ENCODE measurements at places on chromosomes 7 and 10.
A peak's percentile ranks its signal among the peaks of the same experiment; 100 is the strongest.

DNA sequence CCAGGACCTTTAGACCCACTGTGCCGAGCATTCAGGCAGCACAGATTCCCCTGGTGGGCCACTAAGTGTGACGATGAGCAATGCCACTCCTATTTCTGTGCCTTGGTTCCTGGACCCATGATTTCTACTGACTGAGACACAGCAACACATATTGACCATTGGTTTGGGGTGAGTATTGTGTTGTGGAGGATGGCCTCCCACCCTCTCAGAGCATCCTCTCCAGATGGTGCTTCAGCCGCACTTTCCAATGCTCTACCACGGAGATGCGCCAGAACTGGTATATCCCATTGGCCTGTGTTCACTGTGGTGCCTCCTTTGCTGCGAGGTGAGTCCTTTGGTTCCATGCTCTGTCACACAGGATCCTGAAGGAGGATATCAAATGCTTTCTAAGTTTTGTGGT, 10.1 kb upstream of the GDF10 start:
- DNase-seq, result no peak

GRCh38 chr10:71900441-71901180, 49.6 kb upstream of the PSAP start:
- DNase-seq, result no peak

DNA sequence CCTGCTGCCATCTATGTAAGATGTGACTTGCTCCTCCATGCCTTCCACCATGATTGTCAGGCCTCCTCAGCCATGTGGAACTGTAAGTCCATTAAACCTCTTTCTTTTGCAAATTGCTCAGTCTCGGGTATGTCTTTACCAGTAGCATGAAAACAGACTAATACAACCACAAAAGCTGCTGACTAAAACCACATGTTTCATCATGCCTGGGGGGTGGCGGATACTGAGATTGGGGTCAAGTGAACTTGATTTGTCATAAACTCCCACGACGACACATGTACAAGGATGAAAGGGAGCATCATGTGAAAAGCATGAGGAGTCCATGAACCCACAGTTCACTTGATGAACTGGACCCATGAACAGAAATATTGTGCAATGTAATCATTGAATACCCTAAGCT, 134.9 kb upstream of the ANK3 start:
- no peak for DNase-seq

DNA sequence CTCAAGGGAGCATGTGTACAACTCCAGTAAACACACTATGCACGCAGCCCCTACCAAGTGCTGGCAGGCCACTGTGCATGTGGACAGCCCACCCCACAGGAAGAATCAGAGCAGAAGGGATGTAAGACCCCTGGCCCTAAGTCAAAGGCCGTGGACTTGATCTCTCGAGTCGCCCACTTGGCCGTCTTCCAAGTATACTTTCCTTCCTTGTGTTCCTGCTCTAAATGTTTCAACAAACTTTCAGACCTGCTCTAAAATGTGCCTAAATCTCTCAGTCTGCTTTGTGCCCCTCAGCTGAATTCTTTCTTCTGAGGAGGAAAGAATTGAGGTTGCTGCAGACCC, 21.1 kb upstream of the NOM1 start:
- no peak for DNase-seq

- no peak for DNase-seq
These were observed 65.7 kb downstream of the PWWP2B start for GRCh38 chr10:132462463-132463332.

DNA sequence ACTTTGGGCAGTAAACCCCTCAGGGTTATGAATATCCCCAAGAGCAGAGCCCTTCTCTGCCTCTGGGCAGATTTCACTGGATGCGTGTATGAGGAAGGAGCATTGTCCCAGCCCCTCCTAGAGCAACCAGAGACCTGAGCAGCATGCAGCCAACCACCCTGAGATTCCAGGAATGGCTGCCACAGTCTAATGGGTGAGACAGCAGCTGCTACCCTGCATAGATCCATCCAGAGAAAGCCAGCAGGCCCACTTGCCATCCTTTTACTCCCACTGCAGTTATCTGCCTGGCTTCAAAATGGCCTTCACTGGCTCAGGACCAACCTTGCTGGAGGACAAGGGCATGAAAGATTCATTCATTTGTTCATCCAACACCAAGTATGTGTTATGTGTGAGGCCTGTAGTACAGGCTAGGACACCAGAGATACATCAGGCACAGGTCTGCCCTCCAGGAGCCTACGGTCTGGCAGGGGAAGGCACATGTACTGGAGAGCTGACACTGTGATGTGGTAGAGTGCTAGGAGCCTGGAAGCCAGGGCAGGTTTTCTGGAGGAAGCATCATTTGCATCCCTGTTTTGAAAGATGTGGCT, 26.2 kb upstream of the C10orf105 start:
- DNase-seq, result no peak

- no peak for DNase-seq
These were observed 1.4 kb downstream of the SUPV3L1 start for GRCh38 chr10:69181433-69181832.

- DNase-seq, result no peak
These were observed 772.7 kb downstream of the PHTF2 start for GRCh38 chr7:78571292-78571691.

DNA sequence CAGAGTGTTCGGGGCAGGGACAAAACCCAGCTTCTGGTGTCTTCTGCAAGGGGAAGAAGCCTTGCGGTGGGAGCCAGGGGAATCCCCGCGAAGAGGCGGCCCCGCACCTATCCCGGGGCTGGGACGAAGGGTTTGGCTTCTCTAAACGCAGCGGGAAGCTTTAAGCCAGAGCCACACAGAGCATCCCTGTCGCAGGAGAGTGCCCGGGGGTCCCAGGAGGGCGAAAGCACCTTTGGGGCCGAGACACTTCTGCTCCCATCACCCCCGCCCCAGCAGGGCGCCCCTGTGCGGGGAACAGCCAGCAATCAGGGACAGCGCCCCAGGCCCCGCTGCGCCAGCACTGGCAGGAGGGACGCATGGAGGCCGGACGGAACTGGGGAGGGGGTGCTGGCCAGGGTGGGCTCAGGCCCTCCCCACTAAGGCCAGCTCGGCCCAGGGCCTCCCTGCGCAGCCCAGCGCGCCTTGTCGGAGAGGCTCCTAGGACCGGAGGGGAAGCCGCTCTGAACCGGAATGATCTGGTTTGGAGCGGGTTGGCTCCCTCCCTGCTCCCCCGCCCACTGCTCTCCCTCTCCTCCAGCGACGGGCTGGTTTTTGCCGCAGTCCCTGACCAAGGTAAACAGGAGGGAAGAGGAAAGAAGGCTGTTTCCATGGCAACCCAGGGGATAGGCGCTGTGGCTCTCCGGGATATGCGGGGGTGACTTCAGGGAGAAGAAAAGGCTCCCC, 63.9 kb downstream of the TMEM209 start:
- peak; percentile 38 for DNase-seq

DNA sequence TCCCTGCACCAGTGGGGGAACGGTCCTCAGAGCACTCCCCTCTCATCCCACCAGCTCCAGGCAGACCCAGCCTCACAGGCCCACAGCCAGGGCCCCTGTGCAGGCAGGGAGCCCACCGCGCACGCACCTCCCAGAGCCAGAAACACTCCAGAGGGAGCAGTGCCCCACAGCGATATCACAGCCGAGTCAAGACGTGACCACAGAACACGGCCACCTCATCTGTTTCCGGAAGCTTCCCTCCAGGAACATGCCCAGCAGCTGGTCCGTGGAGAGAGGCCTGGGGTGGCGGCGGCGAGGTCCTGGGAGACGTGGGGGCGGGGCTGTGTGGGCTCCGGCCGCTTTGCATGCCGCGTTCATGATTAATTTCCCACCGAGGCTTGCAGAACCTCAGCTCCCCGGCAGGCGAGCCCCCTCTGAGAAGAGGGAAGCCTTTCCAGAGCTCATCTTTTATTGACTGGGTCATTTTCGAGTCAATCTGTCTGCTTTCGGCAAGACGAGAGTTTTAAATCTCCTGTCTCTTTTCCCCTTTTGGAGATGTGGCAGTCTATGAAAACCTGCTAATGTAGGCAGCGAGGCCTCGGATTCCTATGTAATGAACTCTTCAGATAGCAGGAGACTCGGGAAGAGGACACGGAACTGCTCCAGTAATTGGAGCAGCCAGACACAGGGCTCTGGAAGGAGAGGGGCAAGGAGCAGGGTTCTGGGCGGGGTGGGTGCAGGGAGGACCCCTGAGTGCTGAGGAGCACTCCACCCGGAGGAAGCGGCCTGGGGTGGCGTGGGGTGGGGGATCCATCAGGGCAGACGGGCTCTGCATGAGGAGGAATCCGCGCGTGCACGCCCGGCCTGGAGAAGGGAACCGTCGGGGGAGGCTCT, 242.8 kb downstream of the ELFN1 start:
- DNase-seq, result no peak

DNA sequence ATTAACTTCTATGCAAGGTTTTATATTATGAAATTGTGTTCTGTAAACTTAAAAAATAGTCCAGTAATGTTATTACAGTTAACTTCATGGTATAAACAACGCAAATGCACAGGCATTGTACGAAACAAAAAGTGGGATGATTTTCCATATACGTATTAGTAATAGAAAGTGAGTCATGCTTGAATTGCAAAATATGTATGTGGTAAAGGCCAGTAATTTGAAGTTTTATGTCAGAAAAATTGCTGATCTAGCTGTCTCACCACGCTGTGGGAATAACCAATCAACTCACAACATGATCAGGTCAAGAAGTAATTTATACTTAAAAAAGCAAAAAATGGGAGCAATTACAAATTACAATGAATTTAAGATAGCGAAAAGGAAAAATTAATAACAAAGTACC, 37.0 kb upstream of the GLI3 start:
- DNase-seq, result no peak

DNA sequence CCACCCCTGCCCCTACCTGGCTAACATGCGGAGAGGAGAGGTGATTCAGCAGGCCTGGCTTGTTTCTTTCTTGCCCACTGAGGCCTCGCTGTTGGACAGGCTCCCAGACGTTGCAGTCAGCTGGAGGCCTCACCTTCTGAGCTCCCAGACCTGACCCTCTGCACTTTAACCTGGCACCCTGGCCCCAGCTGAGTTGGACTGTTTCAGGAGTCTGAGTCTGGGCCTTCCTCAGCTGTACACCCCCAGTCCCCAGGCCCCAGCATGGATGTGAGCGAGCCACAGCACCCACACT, 35.0 kb downstream of the UNC5B start:
- DNase-seq, result no peak

GRCh38 chr7:56079450-56080185, 13.1 kb downstream of the PHKG1 start:
- DNase-seq, result no peak

- no peak for DNase-seq
These were observed 52.8 kb upstream of the ANAPC16 start for GRCh38 chr10:72162978-72163377.

- no peak for DNase-seq
These were observed 54.1 kb downstream of the UBE2H start for GRCh38 chr7:129898502-129899160.

GRCh38 chr10:124648131-124648475, 96.1 kb downstream of the FAM53B start:
- no peak for DNase-seq

DNA sequence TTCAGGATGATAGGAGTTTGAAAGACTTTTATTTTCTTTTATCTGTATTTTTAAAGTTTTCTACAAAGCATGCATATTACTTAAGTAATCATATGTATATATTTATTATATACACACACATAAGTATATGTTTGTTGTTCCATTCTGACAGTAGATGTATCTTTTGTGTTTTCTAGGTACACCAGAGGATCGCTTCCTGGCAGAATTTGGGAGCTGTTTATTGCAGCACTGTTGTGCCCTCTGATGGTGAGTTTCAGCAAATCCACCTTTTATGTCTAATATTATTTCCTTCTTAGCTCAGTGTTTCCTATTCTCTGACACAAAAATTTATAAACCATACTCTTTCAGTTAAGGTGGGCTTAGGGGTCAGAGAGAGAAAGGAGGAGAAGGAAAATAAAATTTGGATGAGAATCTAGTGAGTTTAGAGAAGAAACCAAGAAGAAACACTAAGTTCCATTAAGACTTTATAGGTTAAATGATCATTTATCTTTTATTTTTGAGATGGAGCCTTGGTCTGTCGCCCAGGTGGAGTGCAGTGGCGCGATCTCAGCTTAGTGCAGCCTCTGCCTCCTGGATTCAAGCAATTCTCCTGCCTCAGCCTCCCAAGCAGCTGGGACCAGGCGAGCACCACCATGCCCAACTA, 59.2 kb upstream of the OIT3 start:
- peak; percentile 56 for DNase-seq

DNA sequence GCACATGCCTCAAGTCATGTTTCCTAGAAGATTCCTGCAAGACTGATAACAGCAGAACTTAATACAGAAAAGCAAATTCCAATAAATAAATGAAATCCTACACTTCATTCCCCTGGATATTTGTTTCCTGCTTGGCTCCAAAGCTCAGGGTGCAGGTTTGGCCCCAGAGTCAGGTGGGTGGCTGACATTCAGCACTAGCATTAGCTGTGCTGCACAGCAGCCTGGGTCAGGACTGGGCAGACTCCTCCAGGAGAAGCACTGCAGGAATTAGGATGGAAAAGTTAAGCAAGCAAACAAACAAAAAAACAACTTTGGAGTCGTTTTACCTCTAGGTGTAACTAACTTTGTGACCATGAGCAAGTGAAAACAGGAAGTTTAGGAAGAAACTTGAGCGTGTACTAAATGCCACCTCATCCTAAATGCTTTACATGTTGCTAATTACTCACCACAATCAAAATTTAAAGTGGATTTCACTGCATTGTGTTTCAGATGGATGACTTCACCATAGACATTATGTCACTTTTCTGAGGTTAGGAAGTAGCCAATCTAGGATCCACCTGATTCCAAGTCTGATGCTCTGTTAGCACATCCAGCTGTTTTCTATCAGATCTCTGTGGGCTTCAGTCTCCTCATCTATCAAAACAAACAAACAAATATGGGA, 239.4 kb downstream of the C7orf25 start:
- DNase-seq, result no peak

DNA sequence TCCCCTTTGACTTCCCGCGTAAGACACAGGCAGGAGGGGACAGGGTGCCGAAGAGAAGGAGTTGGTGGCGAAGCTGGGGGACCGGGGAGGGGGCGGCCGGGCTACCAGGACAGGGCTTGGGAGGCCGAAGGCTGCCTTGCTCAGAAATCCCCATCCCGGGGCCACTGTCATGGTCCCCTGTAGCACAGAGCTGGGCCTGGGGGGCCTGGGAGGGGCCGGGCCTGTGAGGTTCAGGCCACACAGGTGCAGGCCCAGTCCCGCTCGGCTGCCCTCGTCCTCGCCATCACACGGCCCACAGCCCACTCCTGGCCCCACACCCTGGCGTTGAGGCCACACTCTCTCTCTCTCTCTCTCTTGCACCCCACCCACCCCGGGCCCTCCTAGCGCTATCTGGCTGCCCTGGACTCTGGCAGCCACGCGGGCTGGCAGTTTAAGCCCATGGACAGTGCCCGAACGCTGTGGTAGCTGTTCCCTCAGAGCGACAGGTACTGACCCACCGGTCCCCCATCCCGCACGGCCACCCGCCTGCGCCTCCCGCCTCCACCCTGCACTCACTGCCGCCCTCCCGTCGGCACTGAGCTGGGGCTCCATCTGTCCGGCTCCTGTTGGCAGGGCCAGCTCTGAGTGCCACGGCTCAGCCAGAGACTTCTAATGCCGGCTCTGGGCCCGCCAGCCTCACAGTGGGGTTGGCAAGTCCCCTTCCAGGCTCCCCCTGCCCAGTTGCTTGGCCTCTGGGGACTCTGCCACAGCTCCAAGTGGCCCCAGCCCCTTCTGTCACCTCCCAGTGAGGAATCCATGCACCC, 28.0 kb downstream of the TTYH3 start:
- DNase-seq, result no peak

- no peak for DNase-seq
These were observed 275.4 kb downstream of the GLRX3 start for GRCh38 chr10:130411496-130412085.

GRCh38 chr7:95106401-95106800, 199.0 kb downstream of the PPP1R9A start:
- no peak for DNase-seq

GRCh38 chr10:43939389-43939938, 290.8 kb upstream of the ZNF32 start:
- peak; percentile 12 for DNase-seq
